Psoas muscle (tissue), 8 donors: ENCODE measurements at places on chromosomes 1 and 21. TPM values are rescaled to one million over a fixed set of nuclear protein-coding genes. Genes with fewer than 3 reads are reported as not detected.
A peak's percentile ranks its signal among the peaks of the same experiment; 100 is the strongest.

The HIVEP3 gene
- total RNA-seq, result 2.9 TPM

DNA sequence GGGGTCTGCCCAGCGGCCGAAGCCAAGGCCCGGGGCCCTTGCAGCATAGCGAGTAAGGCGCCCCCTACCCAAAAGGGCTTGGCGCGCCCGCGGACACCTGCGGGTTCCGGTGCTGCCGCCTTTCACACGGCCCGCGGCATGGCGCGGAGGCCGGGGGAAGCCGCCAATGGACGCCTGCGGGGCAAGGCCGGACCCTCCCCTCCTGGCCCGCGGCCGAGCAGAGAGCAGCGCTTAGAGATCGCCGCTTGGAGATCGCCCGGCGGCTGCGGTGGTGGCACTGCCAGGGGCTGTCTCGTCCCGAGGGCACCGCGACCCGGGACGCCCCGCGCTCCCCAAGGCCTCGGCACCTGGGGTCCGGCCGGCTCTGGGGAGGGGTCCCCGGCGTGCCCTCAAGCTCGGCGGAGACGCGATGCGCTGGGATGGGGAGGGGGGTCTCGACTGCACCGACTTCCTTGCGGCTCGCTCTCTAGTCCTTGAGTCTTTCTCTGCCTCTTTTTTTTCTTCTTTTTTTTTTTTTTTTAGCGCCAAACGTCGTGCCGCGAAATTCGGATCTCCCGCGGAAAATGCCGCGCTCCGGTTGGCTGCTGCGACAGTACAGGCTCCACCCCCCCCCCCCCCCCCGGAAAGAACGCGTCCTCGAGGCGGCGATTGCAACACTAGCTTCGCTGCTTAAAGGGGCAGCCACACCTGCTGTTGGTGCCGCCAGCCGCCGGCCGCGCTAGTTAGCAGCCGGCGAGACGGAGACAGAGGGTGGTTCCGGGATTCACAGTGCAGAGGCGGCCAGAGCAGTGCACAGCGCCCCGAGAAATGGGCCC, at the start of gene E2F2:
E2F2 (minus strand) TSS at position 487 of the 815 bp plus-strand sequence; CDS start at position 47, 440 bp downstream.
- H3K27ac ChIP-seq, result peak within 1 kb of the TSS; percentile 57
- peaks cover 34% of the 10 kb centered on the region for H3K4me1 ChIP-seq
- peak within 1 kb of the TSS; percentile 71 for H3K4me3 ChIP-seq

The MAN1C1 gene
- 2.8 TPM for total RNA-seq

The RIPK4 gene
- not detected for total RNA-seq

The DIO1 gene
- not detected for total RNA-seq

The LCE1A gene
- total RNA-seq, result not detected
